ENCODE measurements at places on chromosomes 13 and 19.

GRCh38 chr13:43375797-43376465, 352.5 kb downstream of the DNAJC15 start:
- no peak for DNase-seq

DNA sequence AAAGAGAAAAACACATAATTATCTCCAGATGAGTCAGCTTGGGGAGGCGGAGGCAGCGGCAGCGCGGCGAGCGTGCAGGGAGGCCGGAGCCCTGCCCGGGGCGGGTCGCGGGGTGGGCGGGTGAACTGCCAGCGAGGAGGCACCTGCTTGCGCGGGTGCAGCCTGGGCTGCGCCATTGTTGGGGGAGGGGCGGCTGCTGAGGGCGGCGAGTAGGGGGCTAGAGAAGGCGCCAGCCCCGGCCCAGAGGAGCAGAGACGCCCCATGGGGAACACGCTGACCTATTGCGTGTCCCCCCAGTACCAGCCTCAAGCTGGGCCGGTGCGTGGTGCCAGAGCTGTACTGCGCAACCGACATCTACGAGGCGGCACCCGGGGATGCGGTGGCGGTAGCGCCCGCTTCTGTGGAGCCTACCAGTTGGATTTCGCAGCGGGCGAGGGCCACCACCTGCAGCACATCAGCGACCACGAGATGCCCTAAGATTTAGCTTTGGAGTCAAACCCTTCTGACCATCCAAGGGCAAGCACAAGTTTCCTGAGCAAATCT, 16.7 kb downstream of the ZNF100 start:
- DNase-seq, result no peak

- DNase-seq, result no peak
These were observed 46.5 kb upstream of the RCBTB2 start for GRCh38 chr13:48579165-48579918.

DNA sequence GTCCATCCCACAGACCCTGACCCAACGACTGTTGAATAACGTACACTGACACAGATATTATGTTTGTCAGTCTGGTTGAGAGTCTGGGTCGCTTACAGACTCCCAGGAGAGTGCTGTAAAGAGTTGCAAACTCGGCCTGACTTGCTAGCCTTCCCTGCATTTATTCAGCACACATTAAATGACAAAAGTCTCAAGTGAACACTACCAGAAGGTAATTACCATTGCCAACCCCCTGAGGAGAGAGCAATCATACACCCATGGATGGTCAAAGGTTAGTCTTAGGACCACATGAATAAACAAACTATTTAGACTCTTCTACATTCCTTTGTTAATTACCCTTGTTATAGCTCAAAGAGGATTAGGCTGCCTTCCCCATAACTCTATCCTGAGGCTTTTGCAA, 1048.6 kb downstream of the PCDH17 start:
- DNase-seq, result no peak

- DNase-seq, result no peak
These were observed 8.5 kb upstream of the DOCK9 start for GRCh38 chr13:98986226-98986846.

DNA sequence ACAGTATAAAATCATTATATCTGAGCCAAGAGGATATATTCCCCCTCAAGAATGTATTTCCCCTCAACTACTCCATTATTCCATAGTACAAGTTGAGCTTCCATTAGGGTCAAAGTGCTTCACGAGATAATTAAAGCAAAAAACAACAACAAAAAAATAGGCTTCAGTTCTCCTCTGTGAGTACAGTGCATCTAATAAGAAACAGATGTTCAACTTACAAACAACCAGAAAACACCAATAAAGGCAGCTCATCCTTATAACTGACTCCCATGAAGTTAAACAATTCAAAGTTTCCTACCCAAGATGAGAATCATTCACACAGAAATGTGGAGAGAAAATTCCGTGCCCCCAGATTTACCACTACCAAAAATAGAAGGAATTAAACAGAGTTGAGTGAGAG, 854.4 kb downstream of the PCDH9 start:
- DNase-seq, result no peak

- no peak for DNase-seq
These were observed 1.7 kb upstream of the DNAJB1 start for GRCh38 chr19:14519860-14520407.

DNA sequence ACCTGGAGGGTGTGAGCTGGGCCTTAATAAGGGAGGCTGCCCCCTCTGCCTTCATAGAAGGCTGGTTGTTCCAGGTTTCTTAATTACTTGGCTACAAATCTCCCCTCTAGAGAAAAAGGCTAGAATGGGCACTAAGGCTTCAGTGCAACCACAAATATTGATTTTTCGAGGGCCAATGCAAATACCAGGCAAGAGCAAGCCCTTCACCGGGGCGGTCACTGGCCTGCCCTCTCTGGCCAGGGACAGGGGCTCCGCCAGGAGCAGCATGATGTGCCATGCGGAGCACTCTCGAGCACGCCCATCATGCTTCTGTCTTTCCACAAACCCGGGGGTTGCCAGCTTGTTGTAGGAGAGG, 127.8 kb upstream of the SPACA7 start:
- DNase-seq, result no peak

DNA sequence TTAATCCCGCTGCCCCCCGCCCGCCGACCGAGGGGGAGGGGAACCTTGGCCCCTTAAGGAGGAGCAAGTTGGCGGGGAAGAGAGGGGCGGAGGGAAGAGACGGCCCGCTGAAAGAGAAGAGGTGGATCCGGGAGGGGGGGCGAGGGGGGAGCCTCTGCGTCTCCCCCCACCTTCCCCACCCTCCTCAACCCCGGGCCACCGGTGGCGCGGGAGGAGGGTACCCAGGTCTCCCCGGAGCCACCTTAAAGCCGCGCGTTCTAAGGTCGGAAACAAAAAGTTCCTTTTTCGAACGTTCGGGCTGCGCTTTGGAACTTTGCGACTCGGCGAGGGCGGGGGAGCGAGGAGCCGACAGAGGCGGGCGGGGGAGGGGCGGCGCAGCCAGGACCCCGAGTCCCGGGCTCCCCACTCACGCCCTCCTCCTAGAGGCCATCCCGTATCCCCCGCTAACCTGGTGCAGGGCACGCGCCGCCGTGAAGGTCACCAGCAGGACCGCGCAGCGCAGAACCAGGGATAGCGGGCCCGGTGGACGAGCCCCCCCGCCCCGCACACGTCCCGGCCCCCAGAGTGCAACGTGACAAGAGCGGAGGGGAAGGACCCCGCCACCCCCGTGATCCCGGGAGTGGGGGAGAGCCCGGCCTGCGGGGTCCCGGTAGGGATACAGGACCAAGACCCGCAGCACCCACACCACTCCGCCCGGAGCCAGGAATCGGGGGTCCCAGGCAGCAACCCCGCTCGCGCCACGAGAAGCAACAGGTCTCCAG, 659 bp downstream of the ERF start:
- peak; percentile 85 for DNase-seq

DNA sequence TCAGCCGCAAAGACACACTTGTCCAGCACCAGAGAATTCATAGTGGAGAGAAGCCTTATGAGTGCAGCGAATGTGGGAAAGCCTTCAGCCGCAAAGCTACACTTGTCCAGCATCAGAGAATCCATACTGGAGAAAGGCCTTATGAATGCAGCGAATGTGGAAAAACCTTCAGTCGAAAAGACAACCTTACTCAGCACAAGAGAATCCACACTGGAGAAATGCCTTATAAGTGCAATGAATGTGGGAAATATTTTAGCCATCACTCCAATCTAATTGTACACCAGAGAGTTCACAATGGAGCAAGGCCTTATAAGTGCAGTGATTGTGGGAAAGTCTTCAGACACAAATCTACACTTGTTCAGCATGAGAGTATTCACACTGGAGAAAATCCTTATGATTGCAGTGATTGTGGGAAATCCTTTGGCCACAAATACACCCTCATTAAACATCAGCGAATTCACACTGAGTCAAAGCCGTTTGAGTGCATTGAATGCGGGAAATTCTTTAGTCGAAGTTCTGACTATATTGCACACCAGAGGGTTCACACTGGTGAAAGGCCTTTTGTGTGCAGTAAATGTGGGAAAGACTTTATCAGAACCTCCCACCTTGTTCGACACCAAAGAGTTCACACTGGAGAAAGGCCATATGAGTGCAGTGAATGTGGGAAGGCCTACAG, 6.8 kb downstream of the ZNF134 start:
- DNase-seq, result no peak

GRCh38 chr19:58021541-58022282, 12.1 kb upstream of the ZSCAN1 start:
- peak; percentile 27 for DNase-seq

GRCh38 chr13:91426913-91427312, 28.5 kb downstream of the GPC5 start:
- DNase-seq, result no peak

DNA sequence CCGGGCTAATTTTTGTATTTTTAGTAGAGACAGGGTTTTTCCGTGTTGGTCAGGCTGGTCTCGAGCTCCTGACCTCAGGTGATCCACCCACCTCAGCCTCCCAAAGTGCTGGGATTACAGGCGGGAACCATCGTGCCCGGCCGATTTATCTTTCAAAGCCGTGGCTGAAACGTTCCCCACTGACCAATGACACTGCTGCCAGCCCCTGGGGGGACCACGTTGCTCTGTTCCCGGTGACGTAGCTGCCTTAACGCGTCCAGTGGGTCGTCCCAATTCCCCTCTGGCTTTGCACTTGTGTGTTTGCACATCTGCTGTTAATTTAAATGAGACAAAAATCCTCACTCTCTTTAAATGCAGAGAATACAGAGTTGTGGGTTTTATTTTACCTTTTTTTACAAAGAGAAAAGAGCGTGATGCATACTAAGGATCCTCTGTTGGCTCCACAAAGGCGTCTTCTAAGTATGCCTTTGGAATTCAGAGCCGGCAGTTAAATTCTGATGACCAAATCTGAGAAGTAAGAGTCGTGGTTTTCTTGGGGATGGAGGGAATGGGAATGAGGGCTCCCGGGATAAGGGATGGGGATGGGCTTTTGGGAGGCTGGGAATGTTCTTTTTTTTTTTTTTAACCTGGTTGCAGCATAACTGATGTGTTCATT, 18.6 kb upstream of the LMTK3 start:
- DNase-seq, result no peak

- no peak for DNase-seq
These were observed 7.3 kb downstream of the C19orf53 start for GRCh38 chr19:13781547-13781946.

GRCh38 chr13:31038834-31039552, 106.5 kb downstream of the TEX26 start:
- no peak for DNase-seq

GRCh38 chr19:6249296-6249695, 30.5 kb downstream of the MLLT1 start:
- DNase-seq, result no peak
